Urothelium cell line (cell line): ENCODE measurements at places on chromosomes 2 and 18.

DNA sequence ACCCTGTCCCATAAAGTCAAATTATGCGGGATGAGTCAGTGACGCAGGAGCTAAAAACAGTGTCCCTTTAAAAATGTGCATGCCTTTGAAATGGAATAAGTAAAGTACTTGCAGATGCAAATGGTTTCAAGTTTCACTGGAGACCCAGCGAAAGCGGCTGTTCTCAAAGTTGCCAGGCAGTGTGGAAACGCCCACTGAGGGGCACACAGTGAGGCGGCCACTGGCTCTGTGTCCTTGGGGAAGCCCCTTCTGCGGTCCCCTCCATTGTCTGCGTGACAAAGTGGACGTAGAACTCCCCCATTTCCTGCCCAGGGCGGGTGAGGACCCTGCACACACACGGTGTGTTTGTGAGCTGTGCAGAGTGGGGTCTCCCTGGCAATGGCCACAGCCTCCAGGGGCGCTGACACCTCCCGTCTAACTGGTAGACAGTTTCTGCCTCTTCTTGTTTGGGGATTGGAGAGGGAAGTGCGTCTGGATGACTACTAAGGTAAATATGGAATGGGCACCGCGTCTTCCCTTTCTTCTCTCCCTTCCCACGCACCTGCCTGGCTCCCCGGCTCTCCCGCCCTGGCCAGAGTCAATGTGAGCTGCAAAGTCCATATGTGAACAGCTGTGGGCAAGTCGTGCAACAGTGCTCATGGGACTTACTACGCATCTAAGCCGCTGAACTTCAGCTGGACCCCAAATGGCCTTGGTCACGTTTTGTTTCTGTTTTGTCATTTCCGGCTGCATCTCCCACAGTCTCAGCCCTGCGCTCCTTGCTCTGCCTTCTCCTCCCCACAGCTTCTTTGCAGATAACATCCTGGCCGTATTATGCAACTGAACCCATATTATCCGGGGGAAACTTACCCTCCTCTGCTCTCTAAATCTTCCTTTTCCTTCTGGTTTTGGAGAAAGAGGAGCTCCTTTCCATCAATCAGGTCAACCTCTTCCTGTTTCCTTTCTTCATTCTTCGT, 33.7 kb upstream of the ZNF516 start:
- peak; percentile 31 for DNase-seq

DNA sequence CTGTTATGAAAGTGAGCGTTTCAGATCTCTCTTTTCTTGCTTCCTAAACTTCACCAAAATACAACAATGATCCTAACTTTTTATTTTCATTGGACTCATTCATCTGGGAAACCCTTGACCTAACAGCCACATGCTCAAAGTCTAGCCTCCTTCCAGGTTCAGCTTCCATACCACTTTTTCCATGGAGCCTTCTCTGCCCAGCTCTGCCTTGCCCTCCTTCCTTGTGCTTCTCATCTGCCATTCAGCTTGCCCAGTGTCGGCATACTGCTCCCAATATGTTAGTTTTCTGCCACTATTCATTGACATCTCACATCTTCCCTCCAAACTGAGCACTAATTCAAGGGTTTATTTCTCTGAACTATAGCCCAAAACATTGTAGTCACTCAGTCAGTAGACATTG, 214.7 kb downstream of the RAD51AP2 start:
- DNase-seq: peak; percentile 40

DNA sequence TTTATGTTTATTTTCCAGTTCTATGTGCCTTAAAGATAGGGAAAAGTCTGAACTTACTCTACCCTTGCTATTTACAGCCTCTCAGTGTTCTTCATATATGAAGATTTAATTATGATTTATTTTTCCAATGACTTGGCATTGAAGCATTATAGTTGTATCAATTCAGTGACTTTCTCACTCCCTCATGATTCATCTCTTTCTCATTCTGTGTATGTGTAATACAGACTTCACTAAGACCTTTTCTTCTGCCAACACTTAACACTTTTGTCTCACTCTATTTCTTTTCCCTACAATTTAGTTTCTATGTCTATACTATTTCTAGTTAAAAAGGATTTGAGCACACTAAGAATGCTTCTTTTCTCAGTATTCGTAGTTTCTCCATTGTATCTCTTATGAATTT, 1470.3 kb upstream of the ACVR2A start:
- no peak for DNase-seq

- DNase-seq: no peak
These were observed 84.2 kb downstream of the MALT1 start for GRCh38 chr18:58755304-58756010.

- no peak for DNase-seq
These were observed 127.1 kb downstream of the NCOA1 start for GRCh38 chr2:24618144-24618543.

GRCh38 chr2:50006327-50006726, 852.0 kb upstream of the FSHR start:
- no peak for DNase-seq

DNA sequence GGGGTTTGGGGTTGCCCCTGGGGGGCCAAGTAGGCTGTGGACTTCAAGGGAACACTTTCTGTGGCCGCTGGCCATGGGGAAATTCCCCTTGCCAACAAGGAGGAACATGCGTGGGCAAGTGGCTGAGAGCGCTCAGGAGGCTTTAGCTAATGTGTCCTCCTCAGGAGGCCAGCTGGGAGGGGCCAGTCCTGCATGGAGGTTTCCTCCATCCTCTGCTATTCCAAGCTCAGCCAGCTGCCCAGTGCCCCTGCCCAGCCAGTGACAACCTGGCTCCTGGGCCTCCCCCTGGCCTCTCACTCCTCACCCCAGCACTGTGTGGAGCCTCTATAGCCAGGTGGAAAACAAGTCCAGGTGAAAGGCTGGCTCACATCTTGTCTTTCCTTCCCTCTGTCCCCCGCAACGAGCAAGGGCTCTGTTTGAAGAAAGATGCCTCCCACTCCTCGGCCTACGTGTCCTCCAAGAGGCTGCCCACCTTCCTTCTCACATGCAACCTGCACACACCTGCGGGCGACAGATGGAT, 64.4 kb upstream of the DAPL1 start:
- DNase-seq: no peak

- DNase-seq: no peak
These were observed 53.5 kb upstream of the SMAD2 start for GRCh38 chr18:47983946-47984345.

- DNase-seq: no peak
These were observed 14.1 kb upstream of the GPR55 start for GRCh38 chr2:230939066-230939591.

GRCh38 chr2:189951791-189952535, 110.6 kb downstream of the MSTN start:
- no peak for DNase-seq

DNA sequence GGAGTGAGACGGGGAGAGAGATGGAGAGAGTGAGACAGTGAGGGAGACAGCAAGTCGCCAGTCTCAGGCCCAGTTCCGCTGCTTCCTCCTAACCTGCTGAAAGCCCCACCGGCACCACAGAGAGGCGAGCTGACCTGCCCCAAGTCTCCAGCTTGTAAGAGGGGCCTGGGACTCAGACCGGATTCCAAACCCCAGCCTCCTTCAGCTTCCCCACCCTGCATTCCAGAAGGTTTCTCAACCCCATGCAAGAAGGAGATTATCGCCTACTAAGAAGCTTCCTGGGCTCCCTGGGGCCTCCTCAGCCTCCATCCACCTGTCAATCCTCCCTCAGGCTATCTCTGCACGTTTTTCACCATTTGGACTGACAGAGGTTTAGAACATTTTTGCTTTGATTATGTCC, 173.1 kb upstream of the RAB6C start:
- no peak for DNase-seq

- no peak for DNase-seq
These were observed 50.9 kb downstream of the RRM2 start for GRCh38 chr2:10173258-10174005.

DNA sequence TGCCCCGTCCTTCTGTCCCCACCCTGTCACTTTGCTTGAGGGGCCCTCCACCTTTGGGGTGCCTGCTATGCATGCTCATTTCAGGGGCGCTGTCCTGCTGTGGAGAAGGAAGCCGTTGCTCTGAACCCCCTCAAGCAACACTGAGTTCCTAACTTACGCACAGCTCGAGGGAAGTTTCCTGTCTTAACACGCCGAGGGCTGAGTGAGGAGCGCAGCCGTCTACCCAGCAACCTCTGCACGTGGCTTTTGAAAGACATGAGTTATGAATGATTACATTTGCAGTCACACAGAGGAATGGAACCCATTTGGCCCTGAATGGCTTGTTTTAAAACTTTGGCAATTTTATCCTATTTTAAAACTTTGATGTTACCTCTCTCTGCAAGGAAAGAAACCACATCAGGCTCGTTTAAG, 14.0 kb downstream of the RAMP1 start:
- no peak for DNase-seq

GRCh38 chr18:57906852-57907251, 103.7 kb upstream of the ATP8B1 start:
- no peak for DNase-seq

DNA sequence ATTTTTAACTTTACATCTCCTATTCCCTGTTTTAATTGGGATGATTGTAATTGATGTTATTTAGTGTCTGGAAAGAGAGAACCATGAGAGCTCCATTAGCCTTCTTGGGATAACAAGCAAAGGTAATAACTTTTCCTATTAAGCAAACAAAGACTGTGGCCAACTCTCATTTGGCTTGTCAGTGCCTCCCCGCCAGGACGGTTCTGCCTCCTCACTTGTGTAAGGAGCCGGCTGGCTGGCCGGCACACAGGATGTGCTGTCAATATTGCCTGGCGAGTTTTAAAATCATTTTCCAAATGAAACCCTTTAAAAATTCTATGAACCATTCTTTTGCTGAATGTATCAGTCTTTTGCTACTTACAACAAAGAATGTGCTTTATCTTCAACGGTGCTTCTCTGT, 898.3 kb downstream of the CPS1 start:
- no peak for DNase-seq

GRCh38 chr2:103945083-103945482, 908.8 kb upstream of the POU3F3 start:
- no peak for DNase-seq

DNA sequence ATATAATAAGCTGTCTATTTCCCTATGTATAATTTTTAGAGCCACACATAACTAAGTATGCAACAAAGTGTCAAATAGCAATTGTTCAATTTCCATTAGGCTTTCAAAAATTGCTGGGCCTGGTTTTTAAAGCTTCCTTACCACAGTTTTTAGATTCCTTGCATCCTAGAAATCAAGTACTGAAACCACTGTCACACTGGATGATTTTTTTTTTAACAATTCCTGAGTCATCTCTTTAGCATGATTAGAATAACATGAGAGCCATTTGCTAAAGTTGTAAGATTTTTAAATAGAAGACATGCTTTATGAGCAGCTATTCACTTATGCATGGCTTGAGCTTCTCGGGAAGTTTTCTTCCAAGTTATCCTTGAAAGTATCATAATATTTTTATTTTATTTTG, 319.5 kb upstream of the NXPH2 start:
- DNase-seq: no peak
